ENCODE measurements at places on chromosomes 3 and 15. TPM values are rescaled to one million over a fixed set of nuclear protein-coding genes. Genes with fewer than 3 reads are reported as not detected.
A peak's percentile ranks its signal among the peaks of the same experiment; 100 is the strongest.

GRCh38 chr15:73894133-73894814 lies 20.9 kb downstream of the TBC1D21 start:
- H3K4me3 ChIP-seq = no peak overlapping the region
- DNase-seq = peak; percentile 51
- no peaks in the 10 kb centered on the region for H3K4me1 ChIP-seq
- no peaks in the 10 kb centered on the region for H3K36me3 ChIP-seq

DNA sequence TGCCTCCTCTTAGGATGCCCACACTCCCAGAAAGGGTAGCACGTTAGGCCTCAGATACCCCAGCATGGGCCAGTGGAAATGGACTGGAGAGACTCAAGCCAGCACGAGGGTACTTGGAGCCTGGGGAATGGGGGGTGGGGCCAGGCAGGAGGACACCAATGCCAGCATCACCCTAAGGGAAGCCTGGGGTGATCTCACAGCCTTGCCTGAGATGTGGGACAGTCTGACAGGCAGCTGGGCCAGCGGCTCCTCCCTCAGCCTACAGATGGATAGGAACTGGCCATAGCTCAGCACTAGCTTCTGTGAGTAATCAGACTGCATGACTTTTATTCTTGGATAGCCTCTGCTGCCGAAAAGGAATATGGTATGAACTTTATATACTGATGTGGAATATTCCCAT lies 59.6 kb upstream of the MRPS22 start:
- no peak overlapping the region for H3K4me3 ChIP-seq
- no peak for DNase-seq
- H3K27ac ChIP-seq = no peak overlapping the region
- H3K4me1 ChIP-seq = no peaks in the 10 kb centered on the region

The SCN11A gene
- 0.14 TPM for total RNA-seq

The TTC21A gene
- total RNA-seq = 1.8 TPM

GRCh38 chr15:67061811-67062368 lies 3.5 kb upstream of the SMAD3 start:
- H3K27ac ChIP-seq = no peak overlapping the region
- no peak overlapping the region for H3K4me3 ChIP-seq
- DNase-seq = no peak
- H3K36me3 ChIP-seq = no peaks in the 10 kb centered on the region

- H3K4me1 ChIP-seq = peaks cover 29% of the 10 kb centered on the region
- H3K36me3 ChIP-seq = peaks cover 29% of the 10 kb centered on the region
- H3K27ac ChIP-seq = no peak overlapping the region
- no peak overlapping the region for H3K4me3 ChIP-seq
Measured at GRCh38 chr3:100730524-100730923, 21.2 kb downstream of the TFG start.

DNA sequence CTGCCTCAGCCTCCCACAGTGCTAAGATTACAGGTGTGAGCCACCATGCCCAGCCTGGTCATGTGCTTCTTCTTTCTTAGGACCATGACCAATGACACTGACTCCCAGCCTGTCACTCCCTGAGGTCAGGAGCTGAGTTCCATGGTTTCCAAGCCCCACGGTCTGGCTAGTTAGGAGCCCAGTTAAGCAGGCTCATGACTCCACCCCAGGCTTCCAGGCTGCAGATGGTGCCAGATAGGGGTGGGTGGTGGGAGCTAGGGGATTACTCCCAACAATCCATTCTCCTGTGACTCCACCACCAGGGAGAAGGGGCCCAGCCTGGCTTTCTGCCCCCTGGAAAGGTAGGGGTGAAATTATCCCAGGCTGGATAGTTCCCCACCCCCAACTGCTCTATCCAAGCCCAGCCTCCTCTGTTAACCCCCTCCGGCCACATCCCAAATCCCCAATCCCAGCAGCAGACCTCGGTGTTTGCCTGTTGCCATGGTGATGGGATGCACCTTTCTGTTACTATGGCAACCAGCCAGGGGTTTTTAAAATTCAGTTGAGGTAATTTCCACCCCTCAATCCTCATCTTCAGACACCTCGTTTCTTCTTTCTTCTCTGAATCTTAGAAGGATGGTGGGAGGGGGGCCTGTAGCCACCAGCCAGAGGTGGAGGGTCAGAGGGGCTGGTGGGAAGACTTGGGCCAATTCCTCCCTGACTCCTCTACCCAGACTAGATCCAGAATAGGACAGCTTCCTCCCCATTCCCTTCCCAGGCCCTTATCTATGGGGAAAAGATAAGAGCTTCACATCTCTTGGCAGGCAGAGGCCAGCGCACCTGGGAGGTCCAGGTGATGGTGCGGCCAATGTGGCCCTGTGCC lies 22.5 kb upstream of the SEMA3F start:
- no peaks in the 10 kb centered on the region for H3K27me3 ChIP-seq
- no peak overlapping the region for H3K4me3 ChIP-seq
- no peaks in the 10 kb centered on the region for H3K36me3 ChIP-seq
- no peak overlapping the region for H3K27ac ChIP-seq
- no peaks in the 10 kb centered on the region for H3K4me1 ChIP-seq

- no peak for DNase-seq
- H3K4me3 ChIP-seq = peak overlapping the region; percentile 85
- peaks cover 23% of the 10 kb centered on the region for H3K36me3 ChIP-seq
Measured at GRCh38 chr3:16286751-16287543, 21.9 kb downstream of the OXNAD1 start.

The SLC15A2 gene
- total RNA-seq = 0.43 TPM

The HDC gene
- total RNA-seq = 93.2 TPM

The KLHL6 gene
- 16.9 TPM for total RNA-seq

- peak overlapping the region; percentile 98 for H3K27ac ChIP-seq
- no peak for DNase-seq
- peaks cover 21% of the 10 kb centered on the region for H3K36me3 ChIP-seq
- peak overlapping the region; percentile 95 for H3K4me3 ChIP-seq
Measured at GRCh38 chr3:53890726-53891475, 758 bp downstream of the SELENOK start.

All from natural killer cell treated with Interleukin-12 subunit alpha and Interleukin-12 subunit beta and Interleukin-15 and Interleukin-18, amount 100 ng/mL, for 72 hours (primary cell).